ENCODE measurements at places on chromosomes 5 and 9. TPM values are rescaled to one million over a fixed set of nuclear protein-coding genes. Genes with fewer than 3 reads are reported as not detected.

DNA sequence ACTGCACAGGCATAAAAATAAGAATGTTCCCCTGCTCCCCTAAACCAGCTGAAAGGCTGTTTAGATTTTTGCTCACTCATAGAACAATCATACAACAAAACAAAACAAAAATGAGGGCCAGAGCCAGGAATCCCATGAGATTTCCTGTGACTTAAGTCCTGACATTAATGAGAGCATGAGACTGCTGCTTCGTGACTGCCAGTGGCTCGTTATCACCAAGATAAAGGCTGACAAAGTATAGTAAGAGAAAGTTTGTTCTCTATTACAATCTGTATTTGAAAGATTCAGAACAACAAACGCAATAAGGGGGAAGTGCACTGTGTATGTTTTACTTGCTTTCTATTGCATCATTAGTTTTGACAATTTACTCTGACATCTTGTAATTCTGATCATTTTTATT, 837.1 kb upstream of the C9orf72 start:
- DNase-seq = no peak

SPATA6L gene
- 0.53 TPM for polyA plus RNA-seq

DNA sequence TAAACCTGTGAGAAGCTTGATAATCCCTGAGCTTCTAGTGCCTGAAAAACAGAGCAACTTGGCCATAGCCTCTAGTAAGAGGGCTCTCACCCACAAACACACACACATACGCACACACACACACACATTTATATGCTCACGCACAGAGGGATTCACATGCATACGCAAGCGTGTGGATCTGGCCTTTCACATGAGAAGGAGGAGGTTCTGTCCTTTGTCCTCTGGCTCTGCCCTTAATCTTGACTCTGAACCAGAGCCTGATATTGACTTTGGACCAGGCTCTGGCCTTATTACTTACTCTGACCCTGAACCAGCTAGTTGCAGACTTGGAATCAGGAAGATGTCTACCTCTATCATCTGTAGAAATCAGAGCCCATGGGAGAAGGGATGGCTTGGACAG, 10.0 kb upstream of the P4HA2 start:
- no peak for DNase-seq

DNA sequence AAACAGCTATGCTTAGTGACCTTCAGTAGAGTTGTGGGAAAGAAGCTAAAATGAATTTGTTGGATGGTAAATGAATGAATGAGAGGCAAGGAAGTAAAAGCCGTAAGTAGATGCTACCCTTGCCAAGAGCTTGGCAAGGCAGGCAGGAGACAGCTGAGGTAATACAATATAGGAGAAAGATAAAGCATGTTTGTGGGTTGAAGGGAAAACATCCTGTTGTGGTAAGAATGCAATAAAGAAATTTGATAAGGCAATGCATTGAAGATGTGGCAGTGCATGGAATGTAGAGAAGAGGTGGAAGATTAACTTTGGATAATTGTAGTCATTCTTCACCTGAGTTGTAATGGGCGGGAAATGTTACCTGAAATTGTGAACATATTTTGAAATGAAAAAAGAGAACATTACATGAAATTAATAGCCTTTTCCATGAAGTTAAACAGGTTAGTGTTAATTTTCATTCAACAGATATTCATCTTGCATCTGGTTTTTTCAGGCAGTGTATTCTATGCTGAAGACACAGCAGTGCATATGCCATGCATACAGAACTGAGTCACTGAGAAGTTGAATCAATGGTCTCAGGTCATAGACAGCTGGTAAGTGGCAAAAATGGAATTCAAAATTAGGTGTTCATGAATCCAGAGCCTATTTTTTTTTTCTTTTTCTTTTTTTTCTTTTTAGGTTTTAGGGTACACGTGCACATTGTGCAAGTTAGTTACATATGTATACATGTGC, 43.4 kb upstream of the SPINK5 start:
- no peak for DNase-seq

DNA sequence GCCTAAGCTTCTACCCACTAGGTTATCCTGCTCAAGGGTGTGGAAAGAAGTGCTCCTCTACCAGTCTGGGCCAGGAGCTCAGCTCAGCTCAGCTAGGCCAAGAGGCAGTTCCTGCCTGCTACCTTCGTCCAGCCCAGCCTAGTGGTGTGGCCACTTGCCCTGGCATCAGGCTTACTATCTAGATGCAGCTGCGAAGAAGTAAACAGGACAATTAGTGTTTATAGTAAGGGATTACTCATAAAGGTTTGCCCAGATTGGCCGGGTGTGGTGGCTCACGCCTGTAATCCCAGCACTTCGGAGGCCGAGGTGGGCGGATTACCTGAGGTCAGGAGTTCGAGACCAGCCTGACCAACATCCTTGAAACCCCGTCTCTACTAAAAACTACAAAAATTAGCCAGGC, 12.8 kb upstream of the SPATA24 start:
- no peak for DNase-seq

GRCh38 chr5:25119650-25120049, 474.9 kb upstream of the CDH10 start:
- DNase-seq = no peak
